ENCODE measurements at places on chromosomes 5 and 9. TPM values are rescaled to one million over a fixed set of nuclear protein-coding genes. Genes with fewer than 3 reads are reported as not detected.
A peak's percentile ranks its signal among the peaks of the same experiment; 100 is the strongest.

DNA sequence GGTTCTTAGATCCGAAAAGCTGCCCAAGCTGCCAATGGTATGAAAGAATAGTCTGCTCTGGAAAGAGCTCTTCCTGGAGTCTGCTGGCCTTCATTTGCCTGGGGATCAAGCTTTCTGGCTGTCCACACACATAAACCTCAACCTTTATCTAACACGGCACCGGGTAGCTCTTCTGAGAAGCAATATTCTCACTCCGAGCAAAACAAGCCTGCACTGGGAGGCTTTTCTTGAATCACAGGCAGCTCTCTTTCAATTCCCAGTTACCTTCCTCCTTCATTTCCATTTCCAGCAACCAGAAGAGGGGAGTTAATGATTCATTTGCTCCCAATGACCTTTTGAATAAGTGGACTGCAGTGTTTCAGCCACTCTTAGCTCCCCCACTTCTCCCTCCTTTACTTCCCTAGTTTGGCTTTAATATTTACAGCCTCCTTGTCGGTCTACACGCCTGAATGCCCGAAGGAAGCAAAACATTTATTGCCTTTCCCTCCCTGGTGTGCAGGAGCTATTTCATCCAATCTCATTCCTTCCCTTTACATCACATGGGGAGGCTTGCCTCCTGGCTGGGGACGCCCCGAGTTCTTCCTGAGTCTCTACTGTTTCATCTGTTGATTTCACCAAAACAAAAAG is 187.1 kb downstream of the ARHGEF28 start:
- no peak for DNase-seq

DNA sequence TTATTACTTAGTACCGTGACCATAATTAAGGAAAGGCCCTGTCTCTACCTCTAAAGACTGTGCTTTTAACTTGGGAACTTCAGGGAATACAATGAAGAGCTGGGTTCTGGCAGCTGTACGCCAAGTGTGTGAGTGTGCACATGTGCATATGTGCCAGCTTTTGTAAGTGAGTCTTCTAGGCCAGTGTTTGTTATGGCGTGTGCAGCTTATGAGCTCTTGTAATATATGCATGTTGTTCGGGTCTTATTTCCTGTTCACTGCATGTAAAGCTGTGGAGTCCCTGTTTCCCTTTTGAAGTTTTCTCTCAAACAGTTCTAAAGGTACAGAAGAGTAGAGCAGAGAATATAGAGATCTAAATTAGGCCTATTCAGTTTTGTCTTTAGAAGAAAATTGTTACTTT is 30.5 kb downstream of the TGFBR1 start:
- peak; percentile 62 for DNase-seq

Gene FRRS1L
- not detected for total RNA-seq

DNA sequence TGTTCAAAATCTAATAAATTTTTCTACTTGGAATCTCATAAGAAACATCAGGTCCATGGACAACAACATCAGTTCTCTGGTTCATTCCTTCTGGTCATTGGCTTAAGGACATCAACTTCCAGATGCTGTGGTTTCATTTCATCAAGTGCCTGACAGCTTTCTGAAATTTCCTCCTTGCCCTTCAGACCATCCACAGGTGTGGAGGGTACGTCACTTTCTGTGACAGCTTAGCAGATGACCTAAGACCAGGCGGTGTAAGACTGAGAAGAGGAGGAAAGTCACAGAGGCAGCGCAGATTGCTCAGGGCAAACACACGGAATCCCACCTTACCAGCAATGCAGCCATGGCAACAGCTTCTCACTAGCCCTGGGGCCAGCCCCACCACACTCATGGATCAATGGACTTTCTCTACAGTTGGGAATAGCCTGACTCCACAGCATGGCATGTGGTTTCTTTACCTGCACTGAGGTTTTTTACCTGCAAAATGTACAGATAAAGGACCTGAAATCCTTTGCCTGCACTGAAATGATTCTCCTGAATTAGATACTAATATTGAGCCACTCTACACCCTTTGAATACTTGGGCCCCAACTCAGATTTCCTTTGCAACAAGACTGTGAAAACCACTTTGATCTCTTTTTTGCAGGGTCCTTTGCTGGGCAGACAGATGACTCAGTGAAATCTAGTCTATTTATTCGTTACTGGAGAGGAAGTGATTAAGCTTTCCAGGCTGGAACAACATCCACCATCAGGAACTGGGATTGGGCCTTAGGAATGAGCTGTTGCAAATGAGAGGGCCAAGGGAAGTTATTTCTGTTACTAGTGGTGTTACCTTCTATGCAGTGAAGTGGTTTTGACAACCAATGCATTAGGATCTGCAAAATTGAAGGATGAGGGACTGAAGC is 26.9 kb downstream of the TICAM2 start:
- DNase-seq, result no peak

DNA sequence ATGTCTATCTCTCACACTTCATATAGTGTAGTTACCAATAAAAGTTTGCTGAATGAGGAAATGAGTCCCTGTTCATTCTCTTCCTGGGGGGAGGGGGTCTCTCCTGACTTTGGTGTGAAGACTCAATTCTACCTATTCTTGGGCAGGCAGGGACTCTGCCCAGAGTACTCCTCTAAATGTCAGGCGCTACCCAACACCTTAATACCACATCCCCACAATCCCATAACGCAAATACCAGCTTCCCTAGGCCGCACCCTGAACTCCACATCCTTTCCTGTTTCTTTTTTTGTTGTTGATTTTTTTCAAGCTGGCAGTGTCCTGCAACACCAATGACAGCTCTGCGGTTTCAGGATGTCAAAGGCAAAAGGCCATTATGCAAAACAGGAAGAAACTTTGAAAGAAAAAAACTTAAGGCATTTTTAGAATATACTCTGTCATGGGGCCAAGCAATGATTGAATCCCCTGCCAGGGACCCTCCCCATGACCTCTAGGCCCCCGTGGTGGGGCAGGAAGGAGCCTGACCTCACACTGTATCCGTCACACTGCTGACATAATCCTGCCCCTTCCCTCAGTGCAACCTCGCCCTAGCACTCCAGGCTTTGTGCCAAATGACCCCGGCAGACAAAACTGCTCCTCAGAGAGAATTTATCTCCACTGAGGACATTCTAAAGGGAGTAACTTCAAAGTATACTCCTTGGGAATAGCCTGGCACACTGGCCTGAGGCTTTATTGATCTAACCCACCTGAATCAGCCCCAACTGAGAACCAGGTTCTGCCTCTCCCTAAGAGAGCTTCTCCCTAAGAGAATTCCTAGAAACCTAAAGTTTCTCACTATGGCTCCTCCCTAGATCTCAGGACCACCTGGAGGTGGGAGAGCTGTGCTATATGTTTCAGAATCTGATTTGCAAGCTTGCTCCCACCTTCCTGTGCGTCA is 8.0 kb downstream of the B4GALT1 start:
- no peak for DNase-seq

Gene GABRA1
- not detected for total RNA-seq

GRCh38 chr5:43027054-43027785 is 12.9 kb downstream of the ANXA2R start:
- DNase-seq, result no peak

Gene CMYA5
- 0.16 TPM for total RNA-seq

DNA sequence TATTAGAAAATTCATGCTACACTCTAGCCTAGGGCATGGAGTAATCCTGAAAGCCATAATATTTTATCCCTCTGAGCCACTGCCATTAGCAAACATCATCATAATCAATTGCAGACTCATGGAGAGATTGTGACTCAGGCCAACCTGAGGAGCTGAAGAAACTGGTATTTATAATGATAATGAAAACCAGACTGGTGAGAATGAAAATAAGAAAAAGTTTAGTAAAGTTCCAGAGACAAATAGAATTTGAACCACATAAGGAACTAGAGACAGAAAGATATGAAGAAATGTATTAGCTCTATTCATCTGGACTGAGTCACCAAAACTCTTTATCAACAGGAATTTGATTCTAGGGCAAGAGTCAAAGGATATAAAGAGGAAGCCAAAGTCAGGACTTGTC is 158.7 kb downstream of the DRD1 start:
- DNase-seq, result no peak

GRCh38 chr5:89036704-89037489 is 153.9 kb upstream of the MEF2C start:
- DNase-seq, result no peak

Gene CDH6
- total RNA-seq, result not detected

- no peak for DNase-seq
Observed at GRCh38 chr5:96716716-96717115, 54.5 kb downstream of the CAST start.

GRCh38 chr5:149794487-149794971 is 64.4 kb downstream of the PPARGC1B start:
- no peak for DNase-seq

GRCh38 chr5:113187906-113188305 is 211.3 kb downstream of the DCP2 start:
- DNase-seq, result no peak

Gene GRXCR2
- not detected for total RNA-seq

DNA sequence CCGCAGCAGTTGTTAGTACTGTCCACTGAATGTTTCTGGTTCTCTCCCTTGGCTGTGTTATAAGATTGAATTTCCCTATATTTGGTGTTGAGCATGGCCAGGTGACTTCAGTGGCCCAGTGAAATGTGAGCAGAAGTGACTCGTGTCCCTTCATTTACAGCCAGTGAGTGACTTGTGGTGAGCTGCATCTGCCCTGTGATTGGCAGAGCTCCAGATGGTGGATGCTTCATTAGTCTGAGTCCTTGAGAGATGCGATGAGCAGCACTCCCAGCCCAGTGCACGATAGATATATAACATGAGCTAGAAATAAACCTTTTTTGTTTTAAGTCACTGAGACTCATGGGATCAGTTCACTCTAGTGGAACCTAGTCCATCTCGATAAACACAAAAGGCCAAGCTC is 19.3 kb downstream of the PCSK5 start:
- no peak for DNase-seq

Gene WNT8A
- total RNA-seq, result not detected

GRCh38 chr9:130639124-130639765 is 25.1 kb upstream of the PRDM12 start:
- no peak for DNase-seq

Gene GLDC
- total RNA-seq, result 3.8 TPM

DNA sequence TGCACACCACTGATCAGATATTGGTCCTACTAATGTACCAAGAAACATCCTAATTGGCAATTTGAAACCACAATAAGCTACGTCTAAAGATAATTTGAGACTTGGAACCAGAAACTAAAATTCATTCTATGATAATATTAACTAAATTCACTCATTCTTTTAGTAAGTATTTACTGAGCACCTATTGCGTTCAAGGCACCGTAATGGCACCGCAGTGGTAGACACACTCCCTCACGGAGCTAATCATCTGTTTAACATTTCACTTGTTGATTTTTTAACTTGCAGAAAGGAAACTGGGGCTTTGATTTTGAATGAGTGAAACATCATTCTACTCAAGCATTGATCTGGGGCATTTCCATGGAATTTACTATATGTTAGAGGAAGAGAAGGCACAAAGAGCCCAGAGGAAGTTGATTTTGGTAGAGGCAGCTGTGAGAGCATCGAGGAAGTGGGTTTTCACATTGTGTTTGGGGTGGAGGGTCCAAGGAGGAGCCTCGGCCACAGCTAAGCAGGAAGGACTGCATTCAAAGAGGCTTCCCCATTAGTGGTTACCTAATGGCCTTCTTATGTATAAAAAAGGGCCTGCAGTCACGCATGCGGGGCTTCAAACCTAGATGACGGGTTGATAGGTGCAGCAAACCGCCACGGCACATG is 7.1 kb downstream of the RAPGEF1 start:
- peak; percentile 11 for DNase-seq

GRCh38 chr9:7976167-7976755 is 176.7 kb upstream of the DMAC1 start:
- peak; percentile 22 for DNase-seq

Gene PRELID1
- 344 TPM for total RNA-seq

DNA sequence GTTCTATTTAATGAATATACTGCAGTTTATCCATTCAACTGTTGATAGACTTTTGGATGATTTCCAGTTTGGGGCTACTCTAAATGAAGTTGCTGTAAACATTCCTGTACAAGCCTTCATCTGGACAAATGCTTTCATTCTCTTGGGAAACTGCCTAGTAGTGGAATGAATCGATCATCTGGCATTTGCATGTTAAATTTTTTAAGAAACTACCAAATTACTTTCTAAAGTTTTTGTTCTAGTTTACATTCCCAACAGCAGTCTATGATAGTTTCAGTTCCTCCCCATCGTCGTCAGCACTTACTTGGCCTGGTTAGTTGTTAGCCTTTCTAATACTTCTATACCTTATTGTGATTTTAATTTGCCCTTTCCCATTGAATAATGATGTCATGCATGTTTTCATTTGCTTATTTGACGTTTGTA is 306.3 kb downstream of the FER start:
- DNase-seq, result no peak

DNA sequence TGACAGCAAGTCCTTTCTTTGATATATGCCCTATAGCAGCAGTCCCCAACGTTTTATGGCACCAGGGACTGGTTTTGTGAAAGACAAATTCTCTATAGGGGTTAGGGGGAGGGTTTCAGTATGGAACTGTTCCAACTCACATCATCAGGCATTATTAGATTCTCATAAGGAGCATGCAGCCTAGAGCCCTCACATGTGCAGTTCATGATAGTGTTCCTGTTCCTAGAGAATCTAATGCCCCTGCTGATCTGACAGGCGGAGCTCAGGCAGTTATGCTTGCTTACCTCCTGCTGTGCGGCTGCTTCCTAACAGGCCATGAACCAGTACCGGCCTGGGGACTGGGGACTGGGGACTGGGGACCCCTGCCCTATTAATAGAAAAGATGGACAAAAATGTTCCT is 2.7 kb upstream of the RAPGEF6 start:
- no peak for DNase-seq

- no peak for DNase-seq
Observed at GRCh38 chr5:38163636-38164237, 94.6 kb upstream of the EGFLAM start.

- DNase-seq, result no peak
Observed at GRCh38 chr5:55151923-55152842, 7.8 kb upstream of the GPX8 start.

DNA sequence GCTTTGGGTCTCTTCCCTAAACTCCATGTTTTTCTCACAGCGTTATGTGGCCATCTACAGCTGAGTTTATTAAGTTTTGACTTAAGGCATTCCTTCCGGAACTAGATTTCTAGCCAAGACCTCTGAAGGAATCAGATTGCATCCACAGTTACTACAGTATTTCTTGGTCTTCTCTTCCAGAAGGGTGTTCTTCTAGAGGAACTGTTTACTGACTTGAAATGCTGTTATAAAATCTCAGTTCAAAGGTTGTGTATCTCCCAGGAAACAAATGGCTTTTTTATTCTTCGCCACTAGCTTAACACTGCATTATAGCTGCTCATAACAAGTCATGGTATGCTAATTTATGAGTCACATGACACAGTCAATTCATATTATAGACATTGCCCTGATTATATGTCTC is 55.3 kb upstream of the RAD23B start:
- DNase-seq, result no peak

Gene PLPP1
- total RNA-seq, result 14.7 TPM

GRCh38 chr9:136399176-136400037 is 563 bp downstream of the SNAPC4 start:
- peak; percentile 35 for DNase-seq

DNA sequence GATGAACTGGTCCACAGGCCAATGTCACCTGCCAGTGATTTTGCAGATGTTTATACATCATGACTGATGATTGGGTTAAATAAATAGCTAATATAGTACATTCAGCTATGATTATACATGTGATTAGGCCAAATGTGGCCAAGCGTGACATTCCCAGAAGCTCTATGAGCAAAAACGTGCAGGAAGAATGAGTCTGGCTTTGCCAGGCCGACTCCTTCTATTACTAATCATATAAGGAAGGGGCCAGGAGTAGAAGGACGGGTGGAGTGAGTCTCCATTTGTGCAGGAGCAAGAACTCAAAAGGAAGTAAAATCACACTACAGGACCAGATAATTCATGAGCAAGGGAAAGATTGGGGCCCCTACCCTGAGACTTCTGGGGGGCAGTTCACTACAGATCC is 178.2 kb downstream of the ROR2 start:
- no peak for DNase-seq
